ENCODE measurements at places on chromosomes 4 and X.

GRCh38 chr4:130995988-130996387, 1900.0 kb downstream of the C4orf33 start:
- no peak for DNase-seq

DNA sequence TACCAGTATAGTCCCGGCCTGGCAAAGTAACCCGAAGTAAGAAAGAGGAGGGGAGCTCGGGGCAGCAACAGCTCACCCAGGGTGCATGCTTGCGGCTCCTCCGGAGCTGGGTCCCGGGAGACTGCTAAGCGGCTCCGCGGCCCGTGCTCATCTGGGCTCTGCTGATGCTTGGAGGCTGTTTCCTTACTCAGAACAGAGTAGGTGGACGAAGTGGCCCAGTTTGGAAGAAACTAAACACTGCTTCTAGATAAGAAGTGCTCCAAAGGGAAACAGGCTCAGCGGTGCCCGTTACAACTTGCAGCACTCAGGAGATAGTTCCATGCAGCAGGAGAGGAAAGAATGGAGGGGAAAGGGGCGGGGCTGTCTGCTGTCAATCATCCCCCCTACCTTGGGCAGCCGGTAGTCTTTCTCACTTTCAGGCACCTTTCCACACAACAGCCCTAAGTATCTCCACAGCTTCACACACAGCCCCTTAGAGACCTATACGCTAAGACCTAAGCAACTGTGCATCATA, at the start of gene COL4A6:
Gene COL4A6, minus strand, starts transcription at position 313 of the 514 bp plus-strand sequence. Its CDS starts 226 bp downstream, at position 87.
- no peak for DNase-seq

DNA sequence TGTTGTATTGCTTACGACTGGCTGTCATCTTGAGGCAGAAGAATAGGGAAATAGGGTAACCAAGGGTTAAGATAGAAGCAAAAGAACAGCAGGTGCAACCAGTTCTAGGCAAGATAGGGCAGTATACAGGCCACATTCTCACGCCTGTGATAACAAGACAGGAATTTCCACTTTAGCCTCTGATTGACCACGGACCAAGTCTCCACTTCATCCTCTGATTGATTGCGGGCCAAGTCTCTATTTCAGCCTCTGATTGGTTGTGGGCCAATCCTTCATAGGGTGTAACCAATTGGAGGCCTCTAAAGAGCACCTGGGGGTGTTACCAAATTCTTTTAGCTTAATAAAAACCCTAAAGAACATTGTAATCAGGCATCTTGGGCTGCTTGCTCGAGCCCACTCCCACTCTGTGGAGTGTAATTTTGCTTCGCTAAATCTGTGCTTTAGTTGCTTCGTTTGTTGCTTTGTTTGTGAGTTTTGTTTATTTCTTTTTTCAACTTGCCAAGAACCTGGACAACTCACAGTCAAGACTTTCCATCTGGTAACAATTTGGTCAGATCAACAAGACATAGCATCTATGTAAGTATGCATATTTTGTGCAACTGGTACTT, 8.7 kb upstream of the TBC1D9 start:
- peak; percentile 21 for DNase-seq

DNA sequence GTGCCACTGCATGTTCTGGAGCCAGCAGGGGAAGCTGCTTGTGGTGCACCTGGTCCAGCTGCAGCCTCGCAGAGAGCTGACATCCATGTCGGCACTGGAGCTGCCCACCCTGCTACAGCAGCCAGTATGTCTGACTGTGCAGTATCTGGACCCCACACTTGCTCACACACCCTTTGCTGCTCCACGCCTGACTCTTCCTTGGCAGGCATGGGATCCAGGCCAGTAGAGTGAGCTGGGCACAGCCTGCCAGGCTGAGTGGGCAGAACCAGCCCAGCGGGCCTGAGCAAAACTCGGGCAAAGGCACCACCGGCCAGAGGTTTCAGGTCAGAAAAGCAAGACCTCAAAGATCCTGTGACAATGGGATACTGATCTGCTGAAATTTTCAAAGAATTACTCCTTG, 690.1 kb downstream of the STPG2 start:
- DNase-seq, result no peak

GRCh38 chr4:188332265-188332664, 193.0 kb downstream of the TRIML1 start:
- no peak for DNase-seq

DNA sequence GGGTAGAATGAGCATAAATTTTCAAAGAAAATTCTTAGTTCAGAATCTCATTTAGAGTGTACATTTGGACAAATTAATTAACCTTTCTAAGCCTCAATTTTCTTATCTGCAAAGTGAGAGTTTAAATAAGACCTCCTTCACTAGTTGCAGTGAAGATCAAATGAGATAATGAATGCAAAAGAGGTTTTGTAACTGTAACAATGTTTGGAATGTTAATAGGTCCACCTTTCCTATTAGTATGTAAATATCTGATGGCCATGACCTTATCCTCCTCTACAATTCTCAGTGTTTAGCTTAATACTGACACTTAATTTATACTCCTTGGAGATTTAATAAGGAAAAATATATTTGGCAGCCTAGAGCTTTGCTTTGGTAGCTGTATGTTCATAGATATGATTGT, 138.8 kb downstream of the GABRG1 start:
- DNase-seq, result no peak

DNA sequence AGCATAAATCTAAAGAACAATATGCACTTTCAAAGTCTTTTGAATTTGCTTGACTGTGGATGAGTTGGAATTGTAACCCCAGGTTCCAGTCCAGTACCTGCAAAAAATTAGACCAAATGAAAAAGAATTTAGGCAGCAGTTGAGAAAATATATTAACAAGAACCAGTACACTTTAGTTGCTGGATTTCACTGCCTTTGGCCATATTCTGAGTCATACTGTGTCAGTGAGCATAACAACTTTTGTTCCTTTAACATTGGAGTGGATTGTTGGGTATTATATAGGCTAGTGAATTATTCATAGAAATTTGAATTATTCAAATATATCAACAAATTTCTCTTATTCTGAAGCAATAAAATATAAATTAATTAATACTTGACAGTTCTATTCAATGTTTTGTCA, 101.5 kb upstream of the SMAD1 start:
- no peak for DNase-seq

- peak; percentile 20 for DNase-seq
Measured at GRCh38 chr4:151688003-151688784, 72.6 kb downstream of the GATB start.

- DNase-seq, result peak; percentile 1
Measured at GRCh38 chr4:44493924-44494323, 45.3 kb upstream of the KCTD8 start.

- no peak for DNase-seq
Measured at GRCh38 chr4:21722157-21722839, 226.3 kb downstream of the KCNIP4 start.

- DNase-seq, result peak; percentile 72
Measured at GRCh38 chr4:38062088-38062775, 102.0 kb downstream of the PTTG2 start.

DNA sequence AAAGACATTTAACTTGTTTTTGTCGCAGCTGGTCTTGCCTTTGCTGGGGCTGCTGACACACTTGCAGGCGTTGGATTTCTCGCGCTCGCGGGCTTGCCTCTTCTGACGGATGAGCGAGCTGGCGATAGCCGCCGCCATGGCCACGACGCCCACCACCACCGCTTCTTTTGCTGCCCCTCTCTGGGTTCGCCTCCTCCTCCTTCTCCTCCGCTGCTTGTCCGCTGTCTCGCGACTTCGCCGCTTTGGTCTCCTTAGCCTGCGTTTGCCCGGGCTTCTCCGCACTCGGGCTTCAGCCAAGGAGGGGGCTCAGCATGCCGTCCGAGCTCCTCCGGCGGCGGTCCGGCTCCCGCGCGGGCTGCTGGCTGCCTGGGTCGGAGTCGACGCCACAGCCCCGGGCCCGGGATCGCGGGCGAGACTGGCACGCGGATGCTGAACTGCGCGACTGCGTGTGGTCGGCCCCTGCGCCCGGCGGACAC, 613 bp downstream of the FGF13 start:
- no peak for DNase-seq

DNA sequence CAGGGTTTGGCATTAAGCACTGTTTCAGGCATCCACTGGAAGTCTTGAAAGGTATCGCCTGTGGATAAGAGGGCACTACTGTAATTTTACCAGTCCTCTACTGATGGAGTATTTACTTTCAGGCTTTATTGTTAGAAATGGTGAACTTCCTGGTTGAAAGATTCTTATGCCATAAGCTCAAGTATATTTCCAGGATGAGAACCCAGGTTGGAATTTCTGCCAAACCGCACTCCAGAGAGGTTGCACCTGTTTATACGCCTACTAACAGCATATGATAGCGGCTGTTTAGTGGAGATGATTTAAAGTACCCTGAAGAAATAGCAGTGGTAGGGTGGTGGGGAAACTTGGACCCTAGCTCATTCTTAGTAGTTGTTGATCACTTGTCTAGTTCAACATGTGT, 9.9 kb downstream of the FNIP2 start:
- DNase-seq, result no peak

GRCh38 chr4:183185018-183185417, 86.0 kb downstream of the WWC2 start:
- DNase-seq, result no peak

GRCh38 chr4:71520850-71521249, 182.0 kb downstream of the SLC4A4 start:
- DNase-seq, result no peak

GRCh38 chr4:158946825-158947224, 156.1 kb upstream of the RAPGEF2 start:
- no peak for DNase-seq

Measured in AG10803 (cell line).